ENCODE measurements at places on chromosomes 7 and 10.

DNA sequence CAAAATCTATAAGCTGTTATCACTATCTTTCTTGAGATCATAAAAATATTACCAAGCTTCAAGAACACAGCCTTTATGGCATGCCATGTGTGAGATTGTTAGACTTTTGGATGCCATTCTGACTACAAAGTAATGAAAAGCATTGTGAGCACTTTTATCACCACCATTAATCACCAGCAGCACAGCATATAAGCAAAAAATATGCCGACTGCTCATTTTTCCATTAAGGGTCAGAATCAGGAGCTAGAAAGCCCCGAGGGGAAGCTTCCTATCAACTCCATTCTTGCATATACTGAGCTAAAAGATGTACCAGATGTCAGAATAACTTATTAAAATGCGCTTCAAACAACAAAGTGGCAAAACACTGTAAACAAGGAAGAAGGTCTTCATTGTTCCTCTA is 114.3 kb downstream of the LMBR1 start:
- no peak for DNase-seq

GRCh38 chr10:75136346-75136745 is 24.9 kb downstream of the SAMD8 start:
- no peak for DNase-seq

DNA sequence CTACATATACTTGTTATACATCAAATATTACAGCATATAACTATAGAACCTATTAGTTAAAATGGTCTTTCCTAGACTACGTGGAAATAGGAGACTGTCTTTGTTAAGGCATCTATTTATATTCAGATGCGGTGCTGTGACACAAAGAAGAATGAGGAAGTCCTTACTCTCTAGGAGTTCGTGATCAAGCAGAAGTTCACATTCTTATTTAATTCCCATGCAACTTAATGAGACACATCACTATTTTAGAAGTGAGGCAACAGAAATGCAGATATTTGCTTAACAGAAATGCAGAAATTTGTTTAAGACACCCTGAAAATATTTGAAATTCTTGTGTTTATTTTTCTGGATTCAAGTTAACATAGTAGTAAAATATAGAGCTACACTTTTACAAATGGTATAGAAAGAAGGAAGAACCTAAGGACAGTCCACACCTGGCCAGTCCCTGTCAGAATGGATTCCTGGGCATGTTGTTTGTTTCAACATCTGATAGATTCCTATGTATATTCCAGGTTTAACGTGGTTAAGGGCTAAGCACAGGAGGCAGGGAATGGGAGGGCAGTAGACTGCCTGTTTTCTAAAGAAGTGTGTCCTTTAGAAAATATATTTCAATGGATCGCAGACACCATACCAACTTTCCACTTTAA is 70.6 kb upstream of the NXPH1 start:
- DNase-seq, result no peak

DNA sequence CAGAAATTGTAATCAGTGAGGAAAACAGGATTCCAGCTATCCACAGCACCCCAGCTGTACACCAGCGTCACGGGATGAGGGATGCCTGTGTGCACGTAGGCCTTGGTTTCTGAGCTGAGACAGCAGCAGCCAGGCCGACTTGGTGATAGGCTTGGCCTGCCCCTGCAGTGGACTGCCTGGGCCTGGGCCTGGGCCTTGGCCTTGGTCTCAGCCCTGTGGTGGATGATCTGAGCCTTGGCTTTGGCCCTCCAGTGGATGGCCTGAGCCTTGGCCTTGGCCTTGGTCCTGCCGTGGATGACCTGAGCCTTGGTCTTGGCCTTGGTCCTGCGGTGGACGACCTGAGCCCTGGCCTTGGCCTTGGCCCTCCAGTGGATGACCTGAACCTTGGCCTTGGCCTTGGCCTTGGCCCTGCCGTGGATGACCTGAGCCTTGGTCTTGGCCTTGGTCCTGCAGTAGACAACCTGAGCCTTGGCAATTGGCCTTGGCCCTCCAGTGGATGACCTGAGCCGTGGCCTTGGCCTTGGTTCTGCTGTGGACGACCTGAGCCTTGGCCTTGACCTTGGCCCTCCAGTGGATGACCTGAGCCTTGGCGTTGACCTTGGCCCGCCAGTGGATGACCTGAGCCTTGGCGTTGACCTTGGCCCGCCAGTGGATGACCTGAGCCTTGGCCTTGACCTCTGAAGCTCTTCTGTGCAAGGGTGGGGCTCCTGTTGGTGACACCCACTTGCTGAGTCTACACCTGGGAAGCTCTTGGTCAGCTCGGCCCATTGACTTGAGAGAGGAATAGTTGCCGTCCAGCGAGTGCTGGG is 93.8 kb downstream of the CUX1 start:
- no peak for DNase-seq

DNA sequence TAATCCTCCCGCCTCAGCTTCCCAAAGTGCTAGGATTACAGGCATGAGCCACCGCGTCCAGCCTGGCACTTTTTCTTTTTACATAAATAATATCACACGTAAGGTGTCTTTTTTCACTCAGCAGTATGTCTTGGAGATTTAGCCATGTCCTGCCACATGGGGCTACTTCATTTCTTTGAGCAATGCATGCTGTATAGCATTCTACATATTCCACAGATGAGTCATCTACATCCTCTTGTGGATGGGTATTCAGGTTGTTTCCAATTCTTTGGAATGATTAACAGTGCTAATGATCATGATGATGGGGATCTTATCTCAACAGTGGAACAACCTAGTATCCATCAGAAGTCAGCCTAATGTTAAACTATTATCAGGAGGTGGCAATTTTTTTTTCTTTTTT is 50.8 kb downstream of the ZNF503 start:
- no peak for DNase-seq

DNA sequence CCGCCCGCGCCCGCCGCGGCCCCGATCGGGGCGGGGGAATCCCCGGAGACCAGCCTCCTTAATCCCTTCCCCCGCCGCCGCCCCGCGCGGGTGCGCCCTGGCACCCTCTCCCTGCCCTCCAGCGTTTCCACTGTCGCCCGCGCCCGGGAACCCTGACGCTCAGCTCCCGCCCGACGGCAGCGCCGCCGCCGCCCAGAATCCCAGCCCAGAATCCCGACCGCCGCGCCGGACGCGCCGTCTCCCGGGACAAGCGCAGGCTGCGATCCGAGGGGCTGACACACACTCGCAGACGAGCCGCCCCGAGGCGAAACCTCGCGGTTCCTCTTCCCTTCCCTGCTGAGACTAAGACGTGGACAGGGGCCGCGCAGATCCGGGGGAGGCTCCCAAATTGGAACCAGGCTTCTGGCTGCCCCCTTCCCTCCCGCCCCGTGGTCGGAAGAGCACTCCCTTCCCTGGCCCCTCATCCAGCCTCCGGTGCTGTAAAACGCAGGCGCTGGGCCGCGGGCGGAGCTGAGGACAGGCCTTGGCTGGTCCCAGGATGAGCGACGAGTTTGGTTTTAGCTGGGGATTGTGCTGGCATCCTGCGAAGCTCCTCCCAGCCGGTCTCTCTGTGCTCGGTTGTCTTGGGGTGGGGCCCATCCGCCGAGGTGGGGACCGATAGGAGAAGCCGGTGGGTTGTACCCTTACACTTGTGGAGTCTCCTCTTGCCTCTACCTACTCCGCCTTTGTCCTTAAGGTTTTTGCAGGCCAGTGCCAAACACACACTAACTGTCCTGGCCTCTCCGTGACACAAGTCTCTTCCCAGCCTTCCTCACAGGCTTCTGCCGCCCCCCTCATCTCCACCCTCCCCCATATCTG is 1.1 kb downstream of the MARVELD1 start:
- DNase-seq, result peak; percentile 84

DNA sequence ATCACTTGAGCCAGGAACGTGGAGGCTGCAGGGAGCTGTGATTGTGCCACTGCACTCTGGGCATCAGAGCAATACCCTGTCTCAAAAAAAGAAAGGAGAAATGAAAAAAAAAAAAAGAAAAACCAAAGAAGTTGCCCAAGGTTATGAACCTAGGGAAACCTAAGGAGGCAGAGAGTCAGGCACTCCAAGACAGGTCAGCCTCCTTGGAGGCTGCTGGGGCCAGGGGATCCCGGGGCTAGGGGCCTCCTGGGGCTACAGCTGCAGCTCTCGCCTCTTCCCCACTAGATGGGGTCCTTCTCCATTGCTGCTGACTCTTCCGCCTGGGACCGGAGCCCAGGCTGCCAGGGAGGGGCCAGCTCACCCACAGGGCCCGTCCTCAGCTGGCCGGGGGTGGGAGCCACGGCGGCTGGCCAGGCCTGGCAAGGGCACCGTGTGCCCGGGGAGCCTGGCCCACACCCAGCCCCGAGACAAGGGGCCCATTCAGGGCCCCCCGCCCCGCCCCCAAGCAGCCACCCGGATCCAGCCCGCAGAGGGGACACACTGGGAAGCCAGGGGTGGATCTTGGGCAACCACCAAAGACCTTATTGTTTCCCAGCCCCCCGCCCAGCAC is 1.7 kb upstream of the SPACDR start:
- peak; percentile 46 for DNase-seq

- no peak for DNase-seq
Observed at GRCh38 chr10:44476409-44477045, 91.6 kb upstream of the CXCL12 start.

- DNase-seq, result no peak
Observed at GRCh38 chr7:103866919-103867318, 122.5 kb downstream of the RELN start.

GRCh38 chr10:5976512-5977470 is 552 bp downstream of the IL15RA start:
- DNase-seq, result no peak

DNA sequence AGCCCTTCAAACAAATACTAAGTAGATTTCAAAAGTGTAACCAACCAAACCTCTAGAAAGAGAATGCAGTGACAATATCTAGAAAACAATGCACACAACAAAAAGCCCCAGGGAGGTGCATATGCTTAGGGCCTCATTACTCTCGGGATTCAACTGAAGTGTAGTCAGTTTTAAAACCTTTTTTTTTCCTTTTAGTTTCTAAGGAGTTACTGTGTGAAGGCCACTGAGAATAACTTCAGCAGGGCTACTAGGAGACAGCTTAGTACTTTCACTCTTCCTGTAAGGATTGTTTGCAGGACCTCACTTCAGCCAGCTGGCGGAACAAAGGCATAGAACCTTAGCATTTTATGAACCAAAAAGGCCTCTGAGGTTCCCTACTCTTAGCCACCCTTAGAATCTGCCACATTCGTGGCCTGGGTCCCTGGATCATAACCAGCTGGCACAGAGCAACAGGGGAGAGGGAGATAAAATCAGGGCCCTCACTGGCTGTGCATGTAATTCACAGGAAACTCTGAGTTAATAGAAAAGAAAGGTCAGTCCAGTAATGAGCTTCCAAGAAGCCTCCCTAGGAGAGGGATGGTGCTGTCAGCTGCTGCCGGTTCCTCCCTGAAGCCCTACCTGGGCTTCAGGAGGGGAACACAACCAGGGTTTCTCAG is 3.6 kb downstream of the VOPP1 start:
- DNase-seq, result no peak

DNA sequence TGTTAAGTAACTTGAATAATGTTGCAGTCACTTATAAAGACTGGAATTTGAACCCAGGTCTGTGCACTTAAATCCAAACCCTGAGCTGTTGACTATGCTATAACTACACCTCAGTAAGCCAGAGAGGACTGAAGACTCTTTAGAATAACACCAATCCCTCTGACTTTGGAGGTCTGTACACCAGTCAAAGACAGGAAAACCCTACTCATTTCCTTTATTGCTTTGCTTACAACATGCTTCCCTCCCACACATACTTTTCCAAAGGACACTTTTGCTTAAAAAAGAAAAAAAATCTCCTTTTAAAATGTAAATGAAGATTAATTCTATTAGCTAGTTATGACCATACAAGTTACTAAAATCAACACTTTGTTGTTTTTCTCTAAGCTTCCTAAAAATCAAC is 184.7 kb upstream of the KCTD7 start:
- DNase-seq, result peak; percentile 74

DNA sequence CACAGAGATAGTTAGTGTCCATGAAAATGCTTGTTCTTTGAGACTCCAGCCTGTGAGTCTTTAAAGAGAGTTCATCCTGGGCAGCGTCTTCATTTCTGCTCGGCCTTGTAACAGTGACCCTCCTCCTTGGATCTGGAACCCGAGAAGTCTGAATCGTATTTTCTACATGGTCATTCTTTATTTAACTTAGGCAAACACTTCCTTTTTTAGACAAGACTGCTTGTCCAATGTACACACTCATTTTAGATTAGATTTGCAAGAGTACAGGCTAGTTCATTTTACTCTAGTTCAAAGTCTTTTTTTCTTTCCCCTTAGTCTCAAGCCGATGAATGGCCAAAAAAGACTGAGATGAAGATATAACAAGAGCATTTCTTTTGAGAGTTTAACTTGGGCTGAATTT is 133.5 kb downstream of the CHN2 start:
- no peak for DNase-seq

DNA sequence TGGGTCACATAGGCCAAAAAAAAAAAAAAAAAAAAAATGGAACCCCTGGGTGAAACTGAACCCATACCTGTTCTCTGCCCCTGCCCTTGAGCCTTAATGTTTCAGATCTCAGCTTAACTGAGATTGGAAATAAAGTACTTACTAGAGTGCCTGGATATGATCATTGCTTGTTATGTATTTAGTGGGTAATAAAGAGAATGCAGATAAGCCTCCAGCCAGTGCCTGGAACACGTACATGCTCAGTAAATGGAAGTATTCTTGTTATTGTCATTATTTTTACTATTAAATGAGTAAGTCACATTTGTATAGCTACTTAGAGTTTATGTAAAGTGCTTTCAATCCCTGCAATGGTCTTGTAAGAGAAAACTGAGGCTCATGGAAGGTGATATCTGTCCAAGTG is 14.7 kb downstream of the SLC16A12 start:
- DNase-seq, result no peak

DNA sequence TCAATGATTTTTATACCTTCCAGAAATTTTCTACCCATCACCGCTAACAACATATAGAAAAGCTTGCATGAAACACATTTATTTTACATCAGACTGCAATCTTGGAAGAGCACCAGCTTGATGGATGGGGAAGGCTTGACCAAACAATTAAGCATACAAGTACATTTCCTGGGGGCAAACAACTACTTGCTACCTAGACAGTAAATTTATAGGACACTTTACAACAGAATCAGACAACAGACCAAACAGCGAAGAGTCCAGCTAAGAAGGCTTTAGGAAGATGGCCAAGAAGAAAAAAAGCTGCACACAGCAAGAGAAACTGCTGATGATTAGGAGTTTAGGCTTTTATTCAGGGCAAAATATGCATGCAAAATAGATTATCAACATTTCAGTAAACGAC is 8.0 kb downstream of the AASS start:
- no peak for DNase-seq

- DNase-seq, result no peak
Observed at GRCh38 chr7:131095346-131095745, 232.3 kb upstream of the MKLN1 start.

DNA sequence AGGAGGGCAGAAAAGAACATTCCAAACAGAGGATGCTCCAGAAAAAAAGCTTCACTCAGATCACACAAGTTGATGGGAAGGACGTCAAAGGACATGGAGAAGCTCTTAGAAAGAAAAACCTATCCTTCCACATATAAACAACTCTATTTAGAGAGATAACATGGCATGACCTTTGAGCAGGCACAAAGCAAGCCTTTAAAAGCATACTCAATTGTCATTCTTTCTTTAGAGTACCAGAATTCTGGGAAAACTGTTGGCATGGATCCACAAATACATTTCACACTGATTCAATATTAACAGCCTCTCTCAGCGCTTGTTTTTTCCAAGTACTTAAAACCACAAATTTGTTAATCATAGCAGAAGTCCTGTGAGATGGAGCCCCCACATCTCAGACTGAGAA is 7.3 kb upstream of the ABLIM1 start:
- no peak for DNase-seq

Measured in HAP-1 (cell line).